ENCODE measurements at places on chromosomes 5 and 9.

DNA sequence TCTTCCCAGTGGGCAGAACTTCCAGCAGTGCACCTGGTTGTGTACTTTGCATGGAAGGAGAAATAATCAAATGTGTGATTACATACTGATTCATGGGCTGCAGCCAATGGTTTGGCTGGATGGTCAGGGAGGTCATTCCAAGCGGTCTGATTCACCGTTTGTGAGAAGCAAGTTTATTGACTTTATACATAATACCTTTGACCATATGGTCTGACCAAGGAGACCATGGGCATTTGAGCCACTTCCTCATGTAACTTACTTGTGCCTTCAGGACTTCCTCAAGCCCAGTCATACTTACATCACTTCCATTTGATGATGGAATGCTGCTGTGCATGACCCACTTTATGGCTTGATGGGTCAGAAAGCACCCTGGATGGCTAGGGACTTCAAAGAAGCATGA, 41.1 kb downstream of the DAP start:
- DNase-seq: no peak

GRCh38 chr5:1792842-1793266, 6.8 kb downstream of the MRPL36 start:
- peak; percentile 29 for DNase-seq

DNA sequence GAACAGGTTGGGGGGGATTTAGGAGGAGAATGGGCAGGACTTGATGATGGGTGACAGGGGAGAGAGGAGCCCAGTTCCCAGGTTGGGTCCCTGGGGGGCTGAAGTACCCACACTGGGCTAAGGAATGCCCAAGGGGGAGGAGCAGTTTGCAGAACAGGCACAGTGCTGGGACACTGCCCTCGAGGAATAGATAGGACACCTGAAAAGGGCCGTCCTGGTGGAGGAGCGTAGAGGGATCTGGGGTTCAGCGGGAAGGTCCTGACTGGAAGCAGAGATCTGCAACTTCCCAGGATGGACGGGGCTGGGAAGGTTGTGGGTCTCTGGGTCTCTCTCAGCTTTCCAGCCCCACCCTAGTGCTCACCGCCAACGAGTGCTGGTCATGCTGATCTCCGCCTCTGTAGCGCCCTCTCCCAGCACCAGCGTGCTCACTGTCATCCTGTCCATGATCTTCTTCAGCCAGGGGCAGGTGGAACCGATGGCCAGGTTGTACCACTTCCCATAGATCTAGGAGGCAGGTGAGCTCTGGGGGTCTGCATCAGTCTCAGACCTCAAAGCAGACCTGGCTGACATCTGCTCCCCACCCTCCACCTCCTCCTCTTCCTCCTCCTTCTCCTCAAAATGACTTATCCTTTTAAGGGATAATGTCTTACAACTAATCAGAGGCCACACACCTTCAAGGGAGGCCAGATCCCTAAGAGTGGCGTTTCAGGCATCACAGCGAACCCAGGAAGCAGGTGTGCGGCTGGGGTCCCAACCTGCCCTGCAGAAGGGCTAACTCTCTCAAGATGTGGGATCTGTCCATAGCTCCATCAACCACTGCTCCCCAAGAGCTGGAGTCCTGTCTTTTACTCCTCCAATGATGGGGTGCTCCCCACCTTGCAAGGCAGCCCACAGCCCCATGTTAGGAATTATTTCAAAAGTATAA, 1.6 kb downstream of the AMBP start:
- DNase-seq: no peak

DNA sequence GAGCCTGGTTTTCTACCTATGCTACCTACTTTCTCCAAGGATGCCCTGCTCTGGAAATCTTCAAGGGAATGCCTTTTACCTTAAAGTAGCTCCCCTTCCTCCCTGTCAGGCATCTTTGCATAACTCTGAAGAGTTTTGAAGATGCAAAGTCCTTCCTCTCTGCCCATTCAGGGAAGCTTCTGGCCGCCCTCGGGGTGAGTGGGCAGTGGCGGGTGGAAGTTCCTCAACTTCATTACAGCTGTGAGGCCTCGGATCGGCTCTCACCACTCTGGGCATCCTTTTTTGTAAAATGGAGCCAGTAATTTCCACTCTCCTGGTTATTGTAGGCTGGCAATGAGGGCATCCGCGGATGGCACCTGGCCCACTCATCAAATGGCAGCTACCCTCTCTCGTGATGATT, 31.7 kb upstream of the STXBP1 start:
- no peak for DNase-seq

- no peak for DNase-seq
Observed at GRCh38 chr5:83084336-83084735, 7.0 kb downstream of the XRCC4 start.

DNA sequence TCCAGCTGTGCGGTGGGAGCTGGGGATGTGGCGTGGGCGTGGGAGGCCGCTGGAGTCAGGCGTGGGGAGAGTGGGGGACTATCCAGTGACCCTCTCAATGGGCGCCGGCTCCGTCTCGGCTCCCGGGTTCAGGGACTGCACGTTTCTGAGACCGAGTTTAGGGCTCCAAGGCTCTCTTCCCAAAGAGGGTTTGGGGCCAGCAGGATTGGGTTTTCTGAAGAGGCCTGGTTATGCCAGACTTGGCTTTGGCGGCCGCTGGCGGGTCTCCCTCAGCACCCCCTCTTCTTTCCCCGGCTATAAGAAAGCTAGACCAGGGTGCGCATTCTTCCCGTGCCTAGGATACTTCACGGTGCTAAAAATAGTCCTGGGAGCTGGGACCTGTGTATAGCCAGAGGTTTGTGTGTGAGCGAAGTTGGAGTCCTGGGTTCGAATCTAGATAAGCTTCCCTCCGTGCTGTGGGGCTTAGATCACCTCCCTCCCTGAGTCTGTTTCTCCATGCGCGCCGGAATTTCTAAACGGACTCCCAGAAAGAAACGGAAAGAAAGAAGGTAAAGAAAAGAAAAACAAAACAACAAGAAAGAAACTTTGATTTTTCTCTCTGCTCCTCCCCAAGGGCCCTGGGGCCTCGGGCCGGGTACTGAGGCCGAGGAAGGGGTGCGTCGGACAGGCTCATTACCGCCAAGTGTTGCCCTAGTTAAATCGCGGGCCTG, 5.0 kb downstream of the HAND1 start:
- DNase-seq: no peak

DNA sequence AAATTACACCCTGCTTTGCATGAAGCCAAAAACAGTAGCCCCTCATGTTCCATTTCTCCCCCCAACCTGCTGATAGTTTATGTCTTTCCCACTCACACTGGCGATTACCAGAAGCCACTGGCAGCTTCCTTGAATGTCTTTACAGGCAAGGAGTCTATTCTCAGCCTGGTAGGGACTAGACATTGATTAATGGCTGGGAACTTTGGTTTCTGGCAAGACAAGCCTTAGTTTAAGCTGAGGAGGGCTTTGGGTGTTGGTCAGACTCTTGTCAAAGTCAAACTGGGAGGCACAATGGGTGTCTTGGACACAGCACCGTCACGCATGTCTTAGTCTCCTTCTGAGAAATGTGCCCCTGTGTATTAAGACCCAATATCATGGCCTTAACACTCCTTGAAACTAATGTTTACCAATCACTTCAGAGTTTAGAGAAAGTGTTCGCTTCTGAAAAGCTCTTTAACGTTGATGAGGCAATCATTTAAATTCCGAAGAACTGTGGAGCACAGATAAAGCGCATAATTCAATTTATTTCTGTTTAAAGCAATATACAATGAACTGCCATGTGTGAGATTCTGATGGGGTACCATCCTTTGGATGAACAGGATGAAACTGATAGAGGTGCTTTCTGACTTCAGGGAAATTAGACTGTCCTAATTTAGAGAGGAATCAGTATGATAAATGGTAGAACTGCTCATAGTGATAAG, 53.9 kb upstream of the CPEB4 start:
- DNase-seq: no peak

GRCh38 chr5:123398058-123398733, 25.0 kb downstream of the CEP120 start:
- DNase-seq: no peak

DNA sequence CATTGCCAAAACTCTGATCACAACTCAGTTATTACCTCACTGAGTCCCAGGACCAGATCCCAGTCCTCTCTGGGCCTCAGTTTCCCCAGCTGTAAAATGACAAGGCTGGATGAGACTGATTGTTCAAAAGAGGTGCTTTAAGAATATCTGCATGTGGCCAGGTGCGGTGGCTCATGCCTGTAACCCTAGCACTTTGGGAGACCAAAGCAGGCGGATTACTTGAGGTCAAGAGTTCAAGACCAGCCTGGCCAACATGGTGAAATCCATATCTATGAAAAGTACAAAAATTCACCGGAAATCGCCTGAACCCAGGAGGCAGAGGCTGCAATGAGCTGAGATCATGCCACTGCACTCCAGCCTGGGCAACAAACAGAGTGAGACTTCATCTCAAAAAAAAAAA, 8.3 kb downstream of the ATOX1 start:
- DNase-seq: no peak

DNA sequence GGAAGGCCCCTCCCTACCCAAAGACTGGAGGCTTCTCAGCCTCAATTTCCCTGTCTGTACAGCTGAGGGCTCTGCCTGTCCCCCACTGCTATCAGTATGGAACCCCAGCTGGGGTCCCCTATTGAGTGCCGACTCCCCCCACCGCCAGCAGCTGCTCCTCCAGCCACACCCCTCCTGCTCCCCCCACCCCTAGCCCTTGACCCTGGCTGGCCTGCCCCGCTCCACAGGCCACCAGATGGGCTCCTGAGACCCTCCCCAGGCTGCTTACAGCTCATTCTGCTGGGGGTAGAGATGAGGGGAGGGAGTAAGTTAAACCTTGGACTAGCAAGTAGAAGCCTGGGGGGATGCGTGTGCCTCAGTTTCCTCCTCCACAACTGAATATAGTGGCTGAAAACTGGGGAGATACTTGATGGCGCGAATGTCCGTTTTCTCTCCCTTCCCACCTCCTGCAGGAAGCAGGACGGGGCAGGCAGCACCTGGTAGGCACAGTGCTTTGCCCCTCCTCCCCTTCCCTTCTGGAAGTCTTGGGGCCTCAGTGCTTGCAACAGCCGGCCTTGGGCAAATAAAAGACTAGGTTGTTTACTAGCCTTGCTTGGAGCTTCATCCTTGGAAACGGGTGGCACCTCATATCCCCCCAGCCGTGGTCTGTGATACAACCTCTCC, 19.1 kb downstream of the URM1 start:
- DNase-seq: no peak

DNA sequence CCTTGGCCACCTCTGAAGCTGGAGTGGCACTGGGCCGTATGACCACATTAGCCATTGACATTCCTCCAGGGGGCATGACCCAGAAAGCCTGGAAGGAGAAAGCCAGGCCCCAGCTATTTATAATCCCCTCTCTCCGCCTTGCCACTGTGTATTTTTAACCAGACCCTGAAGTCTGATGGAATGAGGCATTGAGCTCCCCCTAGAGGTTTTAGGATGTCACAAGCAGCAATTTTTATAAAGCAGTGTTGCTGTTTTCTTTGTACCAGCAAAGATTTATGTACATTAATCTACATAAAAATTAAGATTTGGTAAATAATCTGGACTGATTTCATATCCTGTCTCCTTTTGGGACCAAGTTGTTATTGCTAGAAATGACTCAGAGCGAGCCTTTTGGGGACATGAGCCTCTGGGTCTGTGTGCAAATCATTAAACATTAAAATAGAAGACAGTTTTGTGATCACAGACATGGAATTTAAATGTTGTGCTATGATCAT, 127.1 kb downstream of the TRIO start:
- DNase-seq: no peak

- no peak for DNase-seq
Observed at GRCh38 chr5:141490271-141490670, 1.4 kb downstream of the PCDHGC5 start.

- no peak for DNase-seq
Observed at GRCh38 chr5:142512043-142513042, 173.5 kb downstream of the FGF1 start.

DNA sequence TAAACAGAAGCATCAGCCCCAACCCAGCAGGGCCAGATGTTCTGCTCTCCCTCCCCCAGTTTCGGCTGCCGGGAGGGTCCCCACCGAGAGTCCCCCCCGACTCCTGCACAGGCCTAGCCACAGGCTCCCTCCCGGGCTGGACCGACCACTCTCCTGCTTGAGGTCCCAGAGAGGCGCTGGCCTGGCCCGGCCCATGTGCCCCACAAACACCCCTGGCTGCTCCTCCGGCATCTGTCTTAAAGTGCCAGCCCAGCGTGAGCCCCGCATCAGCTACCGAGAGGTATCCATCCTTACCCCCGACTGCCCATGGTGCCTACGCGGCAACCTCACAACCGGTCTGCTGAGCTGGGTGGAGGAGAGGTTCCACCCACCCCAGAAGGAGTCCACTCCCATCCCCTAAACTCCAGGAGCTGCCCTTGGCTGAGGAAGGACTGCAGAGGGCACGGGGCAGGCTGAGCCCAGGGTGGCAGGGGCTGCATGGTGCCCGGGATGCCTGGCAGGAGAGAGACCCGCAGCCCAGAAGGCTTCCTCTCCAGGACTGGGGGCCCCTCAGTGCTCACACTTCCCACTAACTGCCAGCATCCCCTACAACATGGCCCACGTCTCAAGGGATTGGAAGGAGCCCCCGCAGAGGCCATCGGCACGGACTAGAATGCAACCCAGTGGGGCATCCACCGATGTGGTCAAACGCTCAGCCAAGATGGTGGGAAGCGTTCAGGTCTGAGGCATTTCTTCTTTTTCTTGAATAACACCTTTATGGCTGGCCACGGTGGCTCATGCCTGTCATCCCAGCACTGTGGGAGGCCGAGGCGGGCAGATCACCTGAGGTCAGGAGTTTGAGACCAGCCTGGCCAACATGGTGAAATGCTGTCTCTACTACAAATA, 15.6 kb upstream of the EGFL7 start:
- no peak for DNase-seq

GRCh38 chr5:120479066-120479465, 15.0 kb downstream of the PRR16 start:
- no peak for DNase-seq
